SHP77 treated with DMSO at 0.1 percent for 48 hours (cell line): ENCODE measurements at places on chromosomes 1 and 21.

GRCh38 chr1:46221749-46222148 is 18.6 kb downstream of the LURAP1 start:
- no peak for DNase-seq

DNA sequence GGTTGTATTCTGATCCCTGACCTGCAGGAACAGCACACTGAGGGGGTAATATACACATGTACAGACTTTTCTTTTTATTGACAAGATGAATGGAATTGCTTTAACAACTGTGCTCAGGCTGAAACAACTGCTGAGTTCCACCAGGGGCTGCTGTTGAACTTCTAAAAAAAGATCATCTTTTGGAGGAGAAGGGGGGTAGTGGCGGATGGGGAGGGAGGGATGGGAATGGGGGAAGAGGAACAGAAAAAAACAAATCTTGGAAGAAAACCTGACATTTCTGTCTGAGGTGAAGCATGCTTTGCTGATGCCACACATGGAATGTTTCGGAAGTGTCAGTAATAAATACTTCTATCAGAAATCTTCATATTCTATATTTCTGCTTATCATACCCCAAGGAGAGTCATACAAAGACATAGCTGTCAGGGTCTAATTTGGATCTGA is 75.0 kb downstream of the RWDD3 start:
- no peak for DNase-seq

GRCh38 chr1:16155537-16156410 is at the start of gene EPHA2:
Gene EPHA2, minus strand, starts transcription at chr1:16156069. Its CDS starts 137 bp downstream, at chr1:16155932.
- DNase-seq: no peak

DNA sequence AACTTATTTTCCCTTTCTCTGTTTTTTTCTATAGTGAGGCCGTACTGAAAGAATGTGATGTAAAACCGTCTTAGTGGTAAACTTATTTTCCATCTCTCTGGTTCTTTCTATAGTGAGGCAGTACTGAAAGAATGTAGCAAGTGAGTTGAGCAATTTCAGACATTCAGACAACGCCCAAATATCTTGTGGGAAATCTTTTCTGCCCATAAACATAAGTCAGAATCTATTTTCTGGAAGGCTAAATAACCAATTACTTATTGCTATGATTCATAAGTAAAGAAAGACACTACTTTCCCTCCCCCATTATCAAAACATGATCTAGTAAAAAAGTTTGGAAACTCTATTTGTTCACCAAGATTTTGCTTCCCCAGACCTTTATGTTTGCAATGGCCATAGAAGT is 18.8 kb upstream of the SCCPDH start:
- no peak for DNase-seq

GRCh38 chr1:115091572-115091971 is 2.3 kb upstream of the TSPAN2 start:
- DNase-seq: no peak

DNA sequence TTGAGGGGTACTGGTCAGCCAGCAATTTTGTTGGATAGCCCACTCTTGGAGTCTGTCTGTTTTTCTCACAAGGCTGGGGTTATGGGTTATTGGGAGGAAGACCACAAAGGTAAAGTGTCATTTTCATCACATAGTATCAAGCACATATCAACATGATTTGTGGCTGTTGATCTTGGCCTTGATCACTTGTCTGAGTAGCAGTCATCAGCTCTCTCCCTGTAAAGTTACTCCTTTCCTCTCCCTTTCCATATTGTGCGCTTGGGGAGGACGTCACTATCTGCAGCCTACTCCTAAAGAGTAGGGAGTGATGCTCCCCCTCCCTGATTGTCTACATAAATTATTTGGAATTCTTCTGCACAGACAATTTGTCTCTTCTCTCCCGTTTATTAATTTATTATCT is 1.8 kb upstream of the ZNF362 start:
- DNase-seq: no peak

DNA sequence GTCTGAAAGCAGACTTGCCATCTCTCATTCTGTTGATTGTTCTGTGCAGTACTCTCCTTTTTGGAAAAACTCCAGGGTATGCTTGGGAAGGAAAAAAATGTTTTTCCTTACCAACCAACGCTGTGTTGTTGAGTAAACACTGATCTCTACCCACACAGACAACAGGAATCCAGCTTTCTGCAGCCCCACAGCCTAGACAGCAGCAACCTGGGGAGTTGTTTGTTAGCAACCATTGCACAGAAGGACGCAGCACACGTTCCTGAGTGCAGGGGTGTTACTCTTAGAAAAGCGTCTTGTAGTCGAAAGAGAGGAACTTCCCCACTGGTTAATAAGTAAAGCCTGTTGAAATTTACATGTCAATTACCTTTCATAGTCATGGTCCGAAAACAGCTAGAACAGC is 56.6 kb downstream of the SMYD2 start:
- DNase-seq: no peak

- DNase-seq: peak; percentile 74
Measured at GRCh38 chr21:38965241-38965640, 159.5 kb downstream of the ETS2 start.

DNA sequence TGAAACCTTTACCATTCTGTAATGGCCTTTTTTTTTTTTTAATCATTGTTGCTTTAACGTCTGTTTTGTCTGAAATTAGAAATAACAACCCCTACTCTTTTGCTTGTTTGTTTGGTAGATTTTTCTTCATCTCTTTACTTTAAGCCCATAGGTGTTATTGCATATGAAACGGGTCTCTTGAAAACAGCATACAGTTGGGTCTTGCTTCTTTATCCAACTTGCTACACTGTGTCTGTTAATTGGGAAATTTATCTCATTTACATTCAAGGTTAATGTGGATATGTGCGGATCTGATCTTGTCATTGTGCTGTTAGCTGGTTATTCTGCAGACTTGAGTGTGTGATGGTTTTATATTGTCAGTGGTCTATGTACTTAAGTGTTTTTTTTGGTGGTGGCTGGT is 78.9 kb upstream of the COP1 start:
- no peak for DNase-seq

- no peak for DNase-seq
Measured at GRCh38 chr21:35491114-35491513, 442.0 kb upstream of the RUNX1 start.

GRCh38 chr1:206808615-206809014 is 36.3 kb upstream of the IL10 start:
- DNase-seq: no peak

DNA sequence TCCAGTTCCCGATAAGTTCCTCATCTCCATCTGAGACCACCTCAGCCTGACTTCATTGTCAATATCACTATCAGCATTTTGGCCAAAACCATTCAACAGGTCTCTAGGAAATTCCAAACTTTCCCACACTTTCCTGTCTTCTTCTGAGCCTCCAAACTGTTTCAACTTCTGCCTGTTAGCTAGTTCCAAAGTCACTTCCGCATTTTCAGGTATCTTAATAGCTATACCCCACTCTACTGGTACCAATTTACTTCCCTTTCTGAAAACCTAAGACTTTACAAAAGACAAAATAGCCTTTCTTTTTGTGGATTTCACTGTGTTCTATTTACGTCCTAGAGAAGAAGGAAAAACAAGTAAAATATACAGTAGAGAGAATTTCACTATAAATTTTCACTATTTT is 147.0 kb upstream of the FMN2 start:
- no peak for DNase-seq

DNA sequence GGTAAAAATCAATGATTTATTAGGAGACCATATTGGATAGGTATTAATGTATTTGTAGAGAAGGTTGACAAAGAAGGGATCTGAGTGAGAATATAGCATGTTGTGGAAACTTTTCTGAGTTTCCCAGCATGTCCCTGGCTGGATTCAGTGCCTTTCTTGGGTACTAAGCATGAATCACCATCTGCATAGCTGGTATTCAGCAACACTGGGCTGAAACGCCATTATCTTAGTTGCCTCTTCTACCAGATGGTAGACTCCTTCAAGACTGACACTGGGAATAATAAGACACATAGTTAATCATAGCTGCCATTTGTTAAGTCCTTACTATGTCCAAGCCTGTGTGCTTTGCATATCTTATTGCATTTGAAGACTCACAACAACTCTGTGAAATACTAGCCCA is 45.5 kb downstream of the ATP5PF start:
- no peak for DNase-seq

- DNase-seq: peak; percentile 4
Measured at GRCh38 chr21:39523399-39523798, 71.6 kb downstream of the SH3BGR start.

DNA sequence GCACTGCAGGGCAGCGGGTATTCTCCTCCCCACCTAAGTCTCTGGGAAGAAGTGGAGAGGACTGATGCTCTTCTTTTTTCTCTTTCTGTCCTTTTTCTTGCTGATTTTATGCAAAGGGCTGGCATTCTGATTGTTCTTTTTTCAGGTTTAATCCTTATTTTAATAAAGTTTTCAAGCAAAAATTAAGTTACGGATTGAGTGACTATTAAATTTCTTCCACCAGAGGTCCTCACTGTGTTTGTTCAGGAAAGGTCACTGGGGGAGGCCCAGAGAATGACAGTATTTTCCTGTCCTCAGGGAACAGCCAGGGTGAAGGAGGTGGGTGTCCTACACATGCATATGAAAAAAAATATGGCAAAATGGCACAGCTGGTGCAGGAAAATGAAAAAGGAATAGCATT is 4.4 kb upstream of the ELF3 start:
- no peak for DNase-seq

DNA sequence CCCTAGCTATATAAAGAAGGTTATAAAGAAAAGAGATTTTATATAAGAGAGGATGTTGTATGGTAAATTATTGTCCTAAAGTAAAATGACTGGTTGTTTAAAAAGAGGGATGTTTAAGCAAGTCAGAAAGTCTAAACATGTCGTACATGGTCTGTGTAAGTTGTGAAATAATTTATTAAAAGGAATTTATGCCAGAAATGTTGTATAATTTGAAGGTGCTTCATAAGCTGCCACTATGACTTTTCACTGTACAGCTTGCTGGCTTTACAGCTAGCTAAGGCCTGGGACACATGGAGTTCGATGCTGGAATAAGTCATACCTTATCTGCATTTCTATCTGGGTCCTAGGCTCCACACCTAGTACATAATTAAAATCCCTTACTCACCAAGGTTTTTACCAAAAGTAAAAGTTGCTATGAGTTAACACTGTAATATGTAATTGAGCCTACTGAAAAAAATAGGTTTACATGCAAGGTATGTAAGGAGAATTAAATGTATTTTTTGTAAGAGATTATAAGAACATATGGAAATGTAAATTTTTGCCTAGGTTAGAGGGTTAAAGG is 59.0 kb upstream of the EDEM3 start:
- DNase-seq: no peak

GRCh38 chr21:43811262-43812105 is 22.1 kb downstream of the RRP1 start:
- no peak for DNase-seq

GRCh38 chr1:197103300-197103699 is 36.2 kb upstream of the F13B start:
- DNase-seq: no peak

- DNase-seq: peak; percentile 37
Measured at GRCh38 chr1:241391926-241392710, 35.1 kb upstream of the RGS7 start.

DNA sequence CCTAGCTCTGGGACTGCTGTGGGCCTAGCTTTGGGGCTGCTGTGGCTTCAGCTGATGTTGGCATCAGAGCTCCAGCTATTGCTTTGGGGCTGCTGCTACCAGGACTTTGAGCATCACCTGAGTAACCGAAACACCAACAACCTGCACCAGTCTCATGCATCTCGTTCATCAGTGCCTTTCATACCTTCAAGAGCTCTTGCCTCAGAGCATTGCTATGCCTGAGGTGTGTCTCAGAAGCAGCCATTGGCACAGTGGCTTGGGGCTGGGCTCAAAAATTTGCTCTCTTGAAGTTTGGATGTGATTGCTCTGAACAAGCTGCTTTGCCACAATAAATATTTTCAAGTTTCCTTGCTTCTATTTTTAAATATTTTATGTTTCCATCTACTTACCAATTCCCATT is 6.7 kb upstream of the LCE2D start:
- no peak for DNase-seq

- DNase-seq: no peak
Measured at GRCh38 chr1:206774093-206774492, 1.8 kb upstream of the IL10 start.

DNA sequence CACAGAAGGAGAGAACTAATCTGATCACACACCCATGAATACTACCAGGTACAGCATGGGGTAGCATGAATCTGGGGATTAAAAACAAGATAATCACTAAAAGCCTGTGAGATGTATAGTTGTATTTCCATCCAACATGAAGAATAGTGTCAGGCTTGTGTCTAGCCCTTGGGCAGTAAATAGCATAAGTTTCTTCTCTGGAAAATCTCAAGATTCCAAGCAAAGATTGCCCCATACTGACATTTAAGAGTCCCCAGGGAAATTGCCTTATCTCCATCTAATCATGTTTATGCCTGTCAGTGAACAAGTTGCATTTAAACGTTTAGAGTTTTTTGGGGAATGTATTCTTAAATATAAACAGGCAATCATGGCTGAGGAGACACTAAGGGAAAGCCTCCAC is 109.2 kb upstream of the SERTAD4 start:
- DNase-seq: no peak

DNA sequence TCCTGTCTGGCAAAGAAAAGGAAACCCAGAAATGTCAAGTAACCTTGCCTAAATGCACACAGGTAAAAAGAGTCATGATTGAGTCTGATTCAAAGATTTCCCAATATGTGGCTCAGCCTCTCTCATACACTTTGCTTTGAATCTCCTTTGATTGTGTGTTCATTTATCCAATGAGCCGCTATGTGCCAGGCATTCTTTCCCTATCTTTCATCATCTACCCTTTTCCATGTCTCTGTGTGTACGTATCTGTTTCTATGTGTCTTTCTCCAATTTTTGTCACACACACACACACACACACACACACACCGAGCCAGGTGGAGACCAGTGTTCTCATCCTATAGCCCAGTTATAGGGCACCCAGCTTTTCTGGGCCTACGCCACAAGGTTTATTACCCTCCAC is 35.7 kb upstream of the BCL9 start:
- DNase-seq: no peak

DNA sequence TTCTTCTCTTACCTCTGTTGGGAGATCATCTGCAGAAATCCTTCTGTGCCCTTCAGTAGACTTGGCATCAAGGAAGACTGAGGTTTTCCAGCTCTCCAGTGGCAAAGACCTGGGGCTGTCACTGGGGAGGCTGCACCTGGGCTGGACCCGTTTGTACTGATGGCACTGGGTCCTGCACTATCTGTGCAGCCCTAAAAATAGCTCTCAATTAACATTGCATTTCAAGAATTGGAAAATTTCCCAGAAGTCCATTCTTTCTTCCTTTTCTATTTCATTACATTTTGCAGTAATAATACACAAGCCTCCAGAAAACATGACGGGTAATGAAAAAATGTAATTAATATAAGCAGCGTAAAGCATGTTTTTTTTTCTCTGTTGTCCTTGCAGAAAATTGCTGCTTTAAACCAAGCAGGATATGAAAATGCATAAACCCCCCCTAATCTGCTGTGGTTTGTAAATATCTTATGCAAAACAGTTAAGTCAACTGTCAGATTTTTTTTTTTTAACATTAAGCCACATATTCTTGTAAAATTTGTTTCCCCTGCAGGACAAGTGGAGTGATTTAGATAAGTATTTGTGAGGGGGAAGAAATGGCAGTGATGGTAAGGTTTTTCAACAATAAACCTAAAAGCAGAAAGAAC is 64.9 kb downstream of the LMO4 start:
- no peak for DNase-seq

- no peak for DNase-seq
Measured at GRCh38 chr21:32940079-32941014, 85.4 kb upstream of the OLIG2 start.
